NCI-H1930 (cell line): ENCODE measurements at places on chromosomes 3 and 15.

DNA sequence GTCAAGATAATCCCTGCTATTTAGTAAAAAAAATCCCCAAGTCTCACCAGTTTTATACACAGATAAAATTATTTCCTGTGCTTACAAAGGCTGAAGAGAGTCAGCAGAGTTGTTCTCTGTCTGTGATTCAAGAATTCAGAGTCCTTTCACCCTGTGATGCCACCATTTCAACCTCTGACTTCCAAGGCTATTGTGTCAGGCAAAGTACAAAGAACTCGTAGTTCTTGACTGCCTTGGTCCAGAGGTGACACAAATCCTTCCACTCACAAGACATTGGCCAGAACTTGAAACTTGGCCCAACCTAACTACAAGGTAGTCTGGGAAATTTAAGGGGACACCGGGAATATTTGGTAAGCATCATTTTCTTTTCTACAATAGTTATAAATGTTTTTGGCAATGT lies 34.9 kb upstream of the CMC1 start:
- no peak for DNase-seq

DNA sequence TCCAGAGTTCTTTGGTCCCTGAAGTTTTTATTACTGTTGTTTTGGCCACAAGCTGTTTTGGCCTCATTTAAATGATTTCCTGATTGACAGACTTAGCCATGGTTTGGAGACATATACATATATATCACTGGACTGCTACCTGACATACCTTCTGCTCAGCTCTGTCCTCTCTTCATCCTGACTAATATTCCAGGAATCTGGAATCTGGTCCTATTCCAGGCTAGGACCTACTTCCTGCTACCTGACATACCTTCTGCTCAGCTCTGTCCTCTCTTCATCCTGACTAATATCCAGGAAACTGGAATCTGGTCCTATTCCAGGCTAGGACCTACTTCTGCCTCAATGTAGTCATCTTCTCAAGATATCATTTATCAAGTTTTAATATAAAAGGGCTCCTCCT lies 724.4 kb upstream of the ROBO1 start:
- no peak for DNase-seq

DNA sequence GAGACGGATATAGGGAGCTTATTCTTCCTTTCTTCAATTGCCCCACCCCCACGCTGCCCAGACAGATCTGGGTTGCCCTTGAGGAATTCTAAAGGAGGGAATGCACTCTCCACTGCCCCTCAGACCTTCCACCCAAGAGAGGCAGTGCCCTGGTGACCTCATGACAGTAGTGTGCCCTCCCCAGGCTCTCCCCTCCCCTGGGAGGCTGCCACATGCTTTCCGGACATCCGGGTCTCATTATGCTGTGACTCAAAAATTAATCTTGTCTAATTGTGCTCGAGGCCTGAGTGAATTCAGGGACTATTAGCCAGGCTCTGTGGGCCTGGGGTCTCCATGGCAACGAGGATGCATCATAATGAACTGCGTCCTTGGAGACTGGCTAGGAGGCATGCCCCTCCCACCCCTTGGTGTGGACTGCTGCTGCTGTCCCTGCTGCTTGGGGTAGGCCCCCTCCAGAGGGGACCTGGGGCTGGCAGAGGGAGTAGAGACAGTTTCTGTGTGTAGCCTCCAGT lies 20.8 kb downstream of the CORO2B start:
- peak; percentile 1 for DNase-seq

- no peak for DNase-seq
These were observed 208.4 kb upstream of the ALCAM start for GRCh38 chr3:105158286-105158685.

- DNase-seq = no peak
These were observed 9.4 kb upstream of the SEMA3B start for GRCh38 chr3:50259432-50260026.

DNA sequence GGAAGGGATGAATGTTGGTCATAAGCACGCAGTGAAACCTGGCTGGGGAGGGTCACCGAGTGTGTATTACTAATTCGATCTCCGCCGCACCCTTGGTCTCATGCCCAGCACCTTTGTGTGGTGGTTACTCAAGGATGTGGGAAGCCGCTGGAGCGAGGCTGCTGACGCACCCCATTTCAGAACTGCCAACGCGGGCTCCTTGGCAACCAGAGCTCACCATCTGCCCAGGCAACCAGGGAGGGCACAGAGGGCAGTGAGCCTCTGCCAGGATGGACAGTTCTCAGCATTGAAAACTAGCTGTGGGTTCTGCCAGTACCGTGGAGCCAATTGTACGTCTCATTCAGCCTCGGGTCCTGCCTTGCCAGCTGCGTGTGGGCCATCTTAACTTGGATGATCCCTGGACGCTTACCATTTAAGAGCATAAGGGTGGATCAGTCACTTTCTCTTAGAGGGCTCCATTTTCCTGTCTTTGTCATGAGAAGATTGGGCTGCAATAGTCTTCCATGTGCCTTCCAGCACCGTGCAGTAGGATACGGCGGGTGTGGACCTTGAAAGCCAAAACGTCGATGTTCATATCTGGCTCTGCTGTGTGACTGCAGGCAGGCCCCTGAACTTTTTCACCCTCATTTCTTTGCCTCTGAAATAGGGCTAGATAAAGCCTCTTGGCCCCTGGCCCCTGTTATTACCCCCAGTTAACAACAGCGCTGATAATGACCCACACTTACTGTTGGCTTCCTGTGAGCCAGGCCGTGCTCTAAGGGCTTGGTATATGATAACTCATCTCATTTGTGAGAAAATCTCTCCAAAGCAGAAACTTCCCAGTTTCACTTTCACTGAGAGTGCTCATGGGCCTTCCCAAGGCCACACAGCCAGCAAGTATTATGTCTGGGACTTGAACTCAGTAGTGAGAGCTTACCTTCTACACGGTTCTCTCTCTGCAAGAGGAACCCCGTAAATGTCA lies 238.8 kb downstream of the OPA1 start:
- no peak for DNase-seq

DNA sequence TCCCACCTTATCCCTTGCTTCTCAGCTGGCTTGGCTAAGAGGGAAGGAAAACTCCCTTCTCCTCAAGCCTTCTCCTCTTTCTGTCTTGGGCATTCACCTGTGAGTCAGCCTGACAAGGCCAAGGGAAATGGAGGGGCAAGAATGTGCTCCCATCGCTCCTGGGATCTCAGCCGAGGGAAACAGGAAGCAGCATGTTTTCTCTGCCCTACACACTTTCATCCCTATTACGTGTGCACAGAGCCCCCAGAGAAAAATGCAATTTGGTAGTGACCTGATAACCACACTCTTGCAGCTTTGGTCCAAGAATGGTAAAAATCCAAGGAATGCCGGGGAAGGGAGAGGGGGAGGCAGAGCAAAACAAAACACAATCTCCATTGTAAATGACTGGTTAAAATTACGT lies 32.9 kb upstream of the MTMR10 start:
- no peak for DNase-seq

DNA sequence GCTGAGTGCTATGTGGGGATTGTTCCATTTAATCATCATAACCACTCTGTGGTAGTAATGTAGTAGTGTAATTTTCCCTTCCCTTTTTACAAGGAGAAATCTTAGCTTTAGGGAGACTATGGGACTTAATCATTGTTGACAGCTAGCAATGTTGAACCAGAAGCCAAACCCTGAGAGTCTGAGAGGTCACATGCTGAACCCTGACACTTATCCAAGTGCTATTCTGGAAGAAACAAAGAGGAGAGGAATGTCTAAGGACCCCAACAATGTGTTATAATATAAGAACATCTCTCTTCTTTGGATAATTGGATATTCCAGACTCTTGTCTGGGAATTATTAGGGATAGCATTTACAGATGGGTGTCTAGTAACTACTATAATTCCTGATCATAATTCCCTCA lies 58.4 kb downstream of the GAP43 start:
- no peak for DNase-seq

DNA sequence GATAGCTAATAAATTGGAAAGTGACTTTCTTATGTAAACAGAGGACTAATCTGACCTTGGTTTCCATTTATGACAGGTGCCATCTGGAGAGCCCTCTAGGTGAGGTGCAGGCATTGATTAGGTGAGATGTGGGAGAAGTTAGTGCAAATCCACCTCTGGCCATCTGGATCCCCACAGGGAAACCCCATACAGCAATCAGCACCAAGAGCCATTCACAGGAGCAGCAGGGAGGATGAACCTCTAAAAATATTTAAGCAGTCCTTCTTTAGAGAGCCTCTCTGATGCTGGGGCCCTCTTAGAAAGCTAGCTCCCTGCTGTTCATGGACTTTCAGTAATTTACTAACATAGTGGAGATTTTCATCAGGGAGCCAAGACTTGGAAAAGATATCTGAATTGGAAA lies 69.3 kb downstream of the CLSTN2 start:
- DNase-seq = no peak

DNA sequence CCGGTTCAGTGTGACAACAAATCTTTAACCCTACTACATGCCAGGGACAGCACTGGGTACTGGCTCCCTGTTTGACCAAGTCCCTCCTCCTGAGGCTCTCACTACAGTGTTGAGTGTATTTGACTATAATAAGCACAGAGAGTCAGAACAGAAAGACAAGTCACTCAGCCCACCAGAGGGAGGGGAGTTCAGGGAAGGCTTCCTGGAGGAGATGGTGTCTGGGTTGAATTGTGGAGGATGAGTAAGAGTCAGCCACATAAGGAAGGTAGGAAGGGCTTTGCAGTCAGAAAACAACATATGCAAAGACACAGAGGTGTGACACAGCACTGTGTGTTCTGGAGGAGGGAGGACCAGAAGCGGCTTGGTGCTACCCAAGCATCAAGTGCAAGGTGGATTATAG lies 17.7 kb downstream of the MEGF11 start:
- no peak for DNase-seq

- DNase-seq = no peak
These were observed 118.4 kb upstream of the FLNB start for GRCh38 chr3:57889807-57890206.

GRCh38 chr3:132892956-132893355 lies 145.2 kb upstream of the TMEM108 start:
- no peak for DNase-seq

GRCh38 chr3:11660242-11660641 lies 16.5 kb upstream of the VGLL4 start:
- no peak for DNase-seq

- DNase-seq = no peak
These were observed 65.7 kb downstream of the TJP1 start for GRCh38 chr15:29756358-29757267.
